ENCODE measurements at places on chromosomes 6 and 20.
A peak's percentile ranks its signal among the peaks of the same experiment; 100 is the strongest.

DNA sequence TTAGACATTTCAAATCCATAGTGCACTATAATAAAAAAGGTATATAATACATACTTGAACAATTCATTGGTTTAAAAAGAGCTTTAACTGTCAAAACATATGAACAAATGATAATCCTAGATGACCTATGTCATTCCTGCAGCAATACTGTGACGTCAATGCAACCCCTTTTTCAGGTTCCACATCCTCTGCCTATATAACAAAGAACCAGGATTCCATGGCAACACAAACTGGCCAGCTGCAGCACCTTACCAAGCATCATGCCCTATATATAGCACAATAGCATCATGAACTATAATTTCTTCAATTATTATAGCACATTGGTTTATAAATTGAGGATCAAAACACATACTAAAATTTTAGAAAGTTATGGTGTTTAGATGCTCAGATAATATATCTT lies 578 bp upstream of the PTCHD4 start:
- DNase-seq, result no peak

GRCh38 chr6:130778946-130779657 lies 48.1 kb upstream of the SMLR1 start:
- no peak for DNase-seq

- DNase-seq, result no peak
Observed at GRCh38 chr20:47654370-47654769, 130.9 kb downstream of the SULF2 start.

- DNase-seq, result no peak
Observed at GRCh38 chr6:30823534-30823865, 60.8 kb upstream of the DDR1 start.

DNA sequence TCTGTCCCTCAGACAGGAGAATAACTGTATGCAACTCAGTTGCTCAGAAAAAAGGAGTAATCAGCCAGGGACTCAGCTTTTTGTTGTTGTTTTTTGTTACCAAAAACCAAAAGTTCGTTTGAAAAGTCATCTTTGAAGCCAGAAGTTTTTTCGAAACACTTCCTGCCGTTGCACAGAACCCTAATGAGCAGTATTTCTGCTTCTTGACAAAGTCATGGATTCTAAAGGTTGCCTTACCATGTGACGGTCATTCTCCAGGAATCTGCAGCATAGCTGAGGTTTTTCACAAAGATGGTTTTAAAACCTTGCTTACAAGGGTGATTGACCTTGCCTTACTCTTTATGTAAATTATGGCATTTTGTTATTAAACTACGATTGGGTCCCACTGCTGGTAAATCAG lies 1.9 kb downstream of the RAB32 start:
- no peak for DNase-seq

- DNase-seq, result no peak
Observed at GRCh38 chr6:157266274-157267101, 56.8 kb downstream of the TMEM242 start.

- DNase-seq, result no peak
Observed at GRCh38 chr20:21344961-21345360, 41.8 kb downstream of the XRN2 start.

GRCh38 chr6:33577106-33577535 lies 3.0 kb downstream of the BAK1 start:
- DNase-seq, result no peak

DNA sequence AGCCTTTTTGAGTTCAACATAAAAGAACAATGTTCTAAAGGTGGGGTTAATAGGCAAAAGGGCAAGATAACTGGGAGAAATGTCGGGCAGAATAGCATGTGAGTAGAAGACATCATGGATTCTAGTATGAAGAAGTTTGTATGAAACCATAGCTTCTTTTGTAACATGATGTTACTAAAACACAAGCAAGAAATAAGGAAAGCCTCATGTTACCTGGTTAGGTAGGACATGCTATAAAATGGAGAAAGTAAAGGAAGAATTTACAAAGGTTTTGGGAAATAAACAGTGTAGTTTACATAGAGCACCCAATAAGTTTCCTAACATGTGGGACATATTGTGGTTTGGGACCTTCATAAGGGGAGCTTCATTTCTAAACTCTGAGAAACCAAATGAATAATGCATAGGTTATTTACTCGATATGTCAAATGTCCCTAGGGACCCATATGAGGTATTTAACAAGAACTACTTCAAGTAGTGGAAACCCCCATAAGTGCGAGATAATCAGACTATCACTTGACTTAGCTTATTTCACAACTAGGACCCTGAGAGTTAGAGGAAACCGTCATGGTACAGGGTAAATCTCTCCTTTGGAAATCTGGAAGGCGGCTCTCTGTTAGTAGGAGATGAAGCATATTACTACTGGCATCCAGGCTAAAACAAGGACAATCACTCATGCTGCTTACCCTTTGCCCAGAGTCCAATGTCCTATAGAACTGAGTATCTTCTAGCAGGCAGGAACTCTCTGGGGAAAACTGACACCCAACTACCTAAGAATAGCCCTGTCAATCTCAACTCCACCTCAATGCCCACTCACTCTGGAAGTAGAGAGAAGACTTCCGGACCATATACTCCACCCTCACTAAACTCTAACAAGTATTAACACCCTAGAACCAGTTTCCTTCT lies 57.5 kb downstream of the ILRUN start:
- no peak for DNase-seq

DNA sequence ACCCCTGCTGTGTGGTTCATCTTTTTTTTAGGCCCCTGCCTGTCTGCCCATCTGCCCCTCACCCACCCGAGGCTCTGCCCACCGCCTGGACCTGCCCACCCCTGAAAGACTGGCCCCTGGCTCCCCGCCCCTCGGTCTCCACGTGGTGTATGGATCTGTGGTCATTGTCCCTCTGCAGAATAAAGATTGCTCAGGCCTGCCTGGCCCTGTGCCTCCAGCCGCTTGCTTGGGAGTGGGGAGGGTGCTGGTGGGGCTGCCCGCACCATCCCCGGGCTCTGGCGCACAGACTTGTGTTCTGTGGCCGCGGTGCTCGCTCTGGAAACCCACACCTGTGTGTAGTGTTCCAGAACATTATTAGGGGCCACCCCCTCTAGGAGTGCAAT lies 1.6 kb downstream of the MAP1LC3A start:
- DNase-seq, result no peak

DNA sequence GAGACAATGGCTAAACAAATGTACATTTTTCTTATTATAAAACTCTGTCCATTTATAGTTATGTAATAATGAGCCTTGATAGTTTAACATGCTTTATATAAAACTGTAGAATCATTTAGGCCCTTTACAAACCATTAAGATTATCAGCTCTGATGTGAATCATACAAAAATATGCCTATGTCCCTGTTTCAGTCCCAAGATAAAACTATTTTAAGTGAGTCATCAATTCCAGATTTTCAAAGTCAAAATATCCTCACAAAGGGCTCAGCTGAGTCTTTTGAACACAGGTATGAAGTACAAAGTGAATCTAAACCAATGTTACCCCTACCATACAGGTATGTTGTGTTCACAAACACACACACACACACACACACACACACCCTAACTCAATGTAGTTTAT lies 88.0 kb downstream of the PTPRK start:
- peak; percentile 17 for DNase-seq

DNA sequence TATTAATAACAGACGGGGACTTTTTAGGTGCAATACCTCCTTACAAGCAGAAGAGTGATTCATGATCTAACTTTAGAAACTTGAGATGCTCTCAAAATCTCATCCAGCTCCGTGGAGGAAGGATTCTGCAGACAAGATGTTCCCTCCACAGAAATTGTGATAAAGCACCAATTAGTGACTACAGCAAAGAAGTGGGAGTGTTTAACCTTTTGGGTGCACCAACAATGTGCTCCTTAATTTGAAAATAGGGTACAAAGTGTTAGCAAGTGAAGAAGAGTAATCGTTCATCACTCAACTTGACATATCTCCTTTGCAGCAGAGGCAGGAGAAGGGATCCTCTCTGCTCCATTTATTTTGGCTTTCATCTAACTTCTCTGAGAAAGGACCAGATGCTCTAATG lies 22.8 kb upstream of the SCP2D1 start:
- no peak for DNase-seq

- DNase-seq, result no peak
Observed at GRCh38 chr6:148760568-148761526, 14.0 kb downstream of the UST start.

- DNase-seq, result no peak
Observed at GRCh38 chr6:143370812-143371370, 79.6 kb downstream of the ADAT2 start.

GRCh38 chr6:152979116-152979515 lies 3.7 kb downstream of the FBXO5 start:
- DNase-seq, result no peak

GRCh38 chr20:10985536-10985935 lies 311.7 kb upstream of the JAG1 start:
- DNase-seq, result no peak
